ENCODE measurements at places on chromosomes 6 and 20.

GRCh38 chr6:101462576-101462975, 69.1 kb downstream of the GRIK2 start:
- no peaks in the 10 kb centered on the region for H3K4me1 ChIP-seq
- no peaks in the 10 kb centered on the region for H3K36me3 ChIP-seq
- no peak for DNase-seq
- no peaks in the 10 kb centered on the region for H3K27me3 ChIP-seq

DNA sequence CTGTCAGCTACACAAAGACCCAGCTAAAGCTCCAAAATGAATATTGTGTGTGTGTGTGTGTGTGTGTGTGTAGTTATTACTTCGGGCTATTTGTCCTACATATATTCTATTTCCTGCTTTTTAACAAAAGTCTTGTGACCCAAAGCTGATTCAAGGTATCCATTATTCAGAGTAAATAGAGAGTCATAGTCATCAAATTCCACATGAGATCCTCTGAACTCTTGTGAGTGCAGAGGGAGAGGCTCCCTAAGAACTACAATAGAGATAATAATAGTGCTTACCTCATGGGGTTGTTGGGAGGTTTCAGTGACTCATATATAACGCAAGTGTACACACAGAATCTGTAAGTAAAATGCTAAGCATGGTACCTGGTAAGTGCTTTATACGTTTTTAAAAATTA, 95.6 kb upstream of the SHLD1 start:
- H3K27ac ChIP-seq: no peak overlapping the region
- no peak overlapping the region for H3K4me3 ChIP-seq
- no peaks in the 10 kb centered on the region for H3K36me3 ChIP-seq

GRCh38 chr6:88248709-88249321, 82.7 kb upstream of the CNR1 start:
- no peak overlapping the region for H3K27ac ChIP-seq
- no peaks in the 10 kb centered on the region for H3K4me1 ChIP-seq
- no peaks in the 10 kb centered on the region for H3K36me3 ChIP-seq
- H3K27me3 ChIP-seq: no peaks in the 10 kb centered on the region
- H3K4me3 ChIP-seq: no peak overlapping the region

- H3K27me3 ChIP-seq: no peaks in the 10 kb centered on the region
- H3K4me3 ChIP-seq: no peak overlapping the region
- peak overlapping the region; percentile 99 for H3K27ac ChIP-seq
- peak; percentile 47 for DNase-seq
Measured at GRCh38 chr20:1331801-1332453, 3.0 kb upstream of the SDCBP2 start.

DNA sequence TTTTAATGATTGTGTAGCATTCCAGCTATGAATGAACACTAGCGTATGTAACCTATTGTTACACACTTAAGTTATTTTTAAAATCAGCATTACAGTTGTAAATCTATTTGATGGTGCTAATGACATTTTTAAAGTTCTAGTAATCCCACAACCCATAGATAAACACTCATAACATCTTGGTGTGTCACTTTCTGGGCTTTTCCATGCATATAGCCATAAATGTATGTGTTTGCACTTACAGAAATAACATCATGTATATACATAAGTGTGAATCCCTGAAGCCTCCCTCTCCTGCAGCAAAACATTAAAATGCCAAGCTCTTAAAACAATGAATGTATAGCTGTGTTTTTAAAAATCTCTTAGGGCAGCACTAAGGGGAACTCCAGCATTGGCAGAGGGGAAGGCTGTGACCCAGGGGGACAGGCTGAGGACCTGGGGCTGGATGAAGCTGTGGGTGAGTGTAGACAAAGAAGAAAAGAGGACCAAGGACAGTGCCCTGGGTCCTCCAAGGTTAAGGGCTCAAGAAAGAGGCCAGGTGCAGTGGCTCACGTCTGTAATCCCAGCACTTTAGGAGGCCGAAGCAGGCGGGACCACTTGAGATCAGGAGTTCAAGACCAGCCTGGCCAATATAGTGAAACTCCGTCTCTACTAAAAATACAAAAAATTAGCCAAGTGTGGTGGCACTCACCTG, 929 bp upstream of the CENPB start:
- no peak for DNase-seq
- H3K36me3 ChIP-seq: peaks cover 6% of the 10 kb centered on the region
- peaks cover 36% of the 10 kb centered on the region for H3K4me1 ChIP-seq
- no peak overlapping the region for H3K27ac ChIP-seq
- no peaks in the 10 kb centered on the region for H3K27me3 ChIP-seq
